ENCODE measurements at places on chromosomes 7 and 10.

DNA sequence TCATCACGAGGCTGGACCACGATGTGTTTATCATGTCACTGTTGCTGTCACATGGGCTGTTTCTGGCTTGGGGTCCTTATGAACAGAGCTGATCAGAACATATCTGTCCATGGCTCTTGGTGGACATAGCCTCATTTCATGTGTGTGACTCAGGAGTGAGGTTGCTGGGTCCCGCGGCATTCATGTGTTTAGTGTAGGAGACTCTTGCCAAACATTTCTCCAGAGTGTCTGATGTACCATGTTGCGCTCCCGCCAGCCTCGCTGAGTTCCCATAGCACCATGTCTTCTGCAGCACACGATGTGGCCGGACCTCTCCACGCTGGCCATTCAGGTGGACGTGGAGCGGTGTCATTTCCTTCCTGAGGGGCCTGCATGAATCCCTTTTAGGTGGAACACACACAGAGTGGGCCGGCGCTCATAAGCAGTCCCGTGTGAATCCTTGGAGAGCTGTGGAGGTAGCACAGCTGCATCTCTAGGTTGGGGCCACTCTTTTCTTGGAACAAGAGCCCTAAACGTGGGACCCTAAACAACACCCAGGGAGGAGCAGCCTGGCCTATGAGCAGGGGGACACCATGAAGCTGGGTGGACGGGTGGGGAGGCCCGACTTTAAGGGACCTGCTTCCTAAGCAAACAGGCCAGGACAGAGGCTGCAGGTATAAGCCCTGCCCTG is 134.6 kb downstream of the LHPP start:
- no peak for DNase-seq

DNA sequence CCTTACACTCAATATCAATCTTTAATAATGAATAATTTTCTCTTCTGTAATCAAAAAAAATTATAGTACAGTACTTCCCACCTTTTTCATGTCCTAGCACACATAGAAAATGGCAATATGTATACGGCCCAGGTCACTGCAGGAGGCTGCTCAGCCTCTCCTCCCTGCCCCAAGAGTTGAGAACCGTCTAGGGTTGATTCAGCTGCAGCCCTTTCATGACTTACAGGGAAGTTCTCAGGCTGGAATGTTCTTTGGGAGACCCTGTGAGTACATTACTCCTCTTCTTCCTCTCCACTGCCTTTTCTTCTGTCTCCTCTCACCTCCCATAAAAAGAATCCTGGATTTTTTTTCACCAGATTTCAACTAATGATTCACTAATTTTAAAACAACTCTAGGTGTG is 180.0 kb downstream of the HDAC9 start:
- DNase-seq, result no peak

DNA sequence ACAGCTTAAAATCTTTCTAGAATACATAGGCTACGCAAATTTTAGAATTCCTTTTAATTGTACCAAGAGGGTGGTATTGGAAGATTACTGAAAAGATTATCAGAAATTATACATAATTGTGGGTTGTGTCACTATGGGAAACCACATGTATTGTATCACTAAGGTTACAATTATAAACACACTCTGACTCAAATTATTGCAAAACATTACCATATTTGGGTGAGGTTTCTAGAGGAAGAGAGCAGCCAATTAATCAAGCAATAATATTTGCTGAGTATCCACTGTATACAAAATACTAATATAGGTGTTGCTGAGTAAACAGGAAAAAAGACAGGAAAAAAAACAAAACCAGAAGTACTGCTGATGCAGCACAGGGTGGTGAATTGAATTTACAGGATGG is 3.1 kb upstream of the CAPZA2 start:
- no peak for DNase-seq

GRCh38 chr10:96325719-96326373 is 21.6 kb downstream of the DNTT start:
- DNase-seq, result no peak

GRCh38 chr7:69301253-69301652 is 297.0 kb upstream of the AUTS2 start:
- no peak for DNase-seq

- no peak for DNase-seq
Observed at GRCh38 chr10:76990561-76990960, 647.0 kb downstream of the KCNMA1 start.

DNA sequence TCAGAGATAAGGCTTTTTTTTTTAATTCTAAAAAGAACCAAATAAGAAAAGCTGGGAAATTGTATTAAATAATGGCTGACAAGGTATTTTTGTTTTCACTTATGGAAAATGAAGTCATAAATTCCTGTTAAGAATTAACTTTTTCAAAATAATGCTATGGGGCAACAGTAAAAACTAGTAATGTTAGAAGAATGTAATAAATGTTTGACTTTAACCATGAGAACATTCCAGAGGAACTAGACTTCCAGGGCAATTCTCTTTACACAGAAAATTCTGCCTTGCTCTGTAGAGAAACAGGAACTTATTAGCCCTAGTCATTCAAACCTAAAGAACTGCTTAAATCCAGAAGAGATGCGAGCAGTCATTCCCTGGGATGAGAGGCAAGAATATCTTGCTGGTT is 571.1 kb downstream of the IPMK start:
- DNase-seq, result no peak

GRCh38 chr7:16295558-16295957 is 125.8 kb downstream of the CRPPA start:
- DNase-seq, result no peak

DNA sequence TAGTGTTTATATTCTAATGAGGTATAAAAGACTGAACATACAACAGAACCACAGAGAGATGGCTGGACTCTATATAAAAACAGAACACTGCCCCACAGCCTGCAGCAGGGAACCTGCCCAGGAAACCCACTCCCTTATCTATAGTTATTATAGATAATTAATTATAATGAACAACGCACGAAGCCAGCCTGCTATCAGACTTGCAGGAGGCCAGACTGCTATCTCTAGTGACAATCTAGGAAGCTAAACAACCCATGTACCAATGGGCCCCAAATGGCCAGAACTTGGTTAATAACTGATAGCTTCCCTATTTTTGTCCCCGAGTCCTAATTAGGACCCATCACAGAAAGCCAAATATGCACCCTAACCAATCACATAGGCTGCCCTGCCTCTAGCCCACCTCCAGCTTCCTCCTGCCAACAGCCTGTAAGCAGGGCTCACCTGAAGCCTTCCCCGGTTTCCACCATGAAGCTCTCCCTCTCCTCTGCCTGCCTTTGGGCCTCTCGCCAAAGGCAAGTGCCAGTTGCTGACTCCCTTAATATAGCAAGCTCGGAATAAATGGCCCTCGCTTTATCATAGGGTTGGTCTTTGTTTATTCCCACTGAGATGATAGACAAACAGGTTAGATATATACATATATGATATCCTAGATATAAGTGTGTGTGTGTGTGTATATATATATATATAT is 74.5 kb downstream of the SYPL1 start:
- no peak for DNase-seq

GRCh38 chr7:36390199-36391090 is 783 bp downstream of the ANLN start:
- DNase-seq, result peak; percentile 14

- DNase-seq, result no peak
Observed at GRCh38 chr10:16987976-16988610, 141.5 kb downstream of the CUBN start.

- DNase-seq, result no peak
Observed at GRCh38 chr7:120272261-120272660, 714 bp upstream of the KCND2 start.

- DNase-seq, result no peak
Observed at GRCh38 chr10:102426803-102427287, 5.5 kb downstream of the CUEDC2 start.

DNA sequence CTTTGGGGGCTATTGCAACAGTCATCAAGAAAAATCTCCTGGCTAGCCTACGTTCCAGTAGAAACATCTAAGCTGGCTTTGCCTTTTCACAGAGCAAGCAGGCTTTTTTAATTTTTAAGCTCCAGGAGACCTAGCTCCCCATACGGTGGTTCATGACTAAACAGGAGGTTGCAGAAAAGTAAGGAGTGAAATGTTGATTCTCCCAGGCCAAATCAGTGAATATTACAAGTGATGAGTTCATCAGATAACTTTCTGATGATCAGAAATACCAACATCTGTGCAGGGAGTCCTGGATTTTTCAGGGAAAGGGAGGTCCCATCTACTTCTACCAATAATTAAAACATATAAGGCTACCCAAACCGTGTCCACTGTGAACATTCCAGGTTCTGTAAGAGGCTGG is 477.3 kb upstream of the CELF2 start:
- DNase-seq, result no peak

DNA sequence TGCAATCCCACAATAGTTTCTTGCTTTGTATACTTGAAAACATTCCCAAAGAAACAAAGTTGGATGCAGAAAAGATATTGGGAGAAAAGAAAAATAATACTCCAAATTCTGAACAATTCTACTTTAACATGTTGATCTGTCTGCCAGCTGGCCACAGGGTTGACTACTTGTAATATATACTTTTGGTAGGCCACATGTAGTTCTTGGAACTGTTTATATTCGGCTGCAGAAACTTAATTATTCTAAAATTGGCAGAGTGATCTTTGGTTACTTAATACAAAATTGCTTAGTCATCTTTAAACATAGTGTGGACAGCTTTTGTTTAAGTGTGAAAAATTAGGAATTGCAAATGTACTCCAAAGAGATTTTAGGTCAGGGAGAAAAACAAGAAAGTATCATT is 76.0 kb downstream of the CALD1 start:
- DNase-seq, result no peak

DNA sequence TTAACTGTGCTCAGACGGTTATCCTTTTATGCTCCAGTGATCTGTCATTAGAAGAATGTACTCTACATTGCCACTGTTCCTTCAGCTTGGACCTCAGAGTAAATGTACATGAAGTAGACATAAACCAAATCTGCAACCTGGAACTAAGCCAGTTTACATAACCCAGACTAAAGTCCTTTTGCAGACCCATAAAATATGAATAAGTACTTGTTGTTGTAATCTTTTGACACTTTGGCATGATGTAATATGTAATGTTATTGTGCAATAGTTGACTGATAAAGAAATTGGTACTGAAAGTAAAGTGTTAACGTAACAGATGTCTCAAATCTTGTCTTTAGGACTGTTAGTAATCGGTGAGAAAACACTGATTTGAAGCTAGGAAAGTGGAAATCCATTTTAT is 115.8 kb upstream of the SORCS1 start:
- no peak for DNase-seq

DNA sequence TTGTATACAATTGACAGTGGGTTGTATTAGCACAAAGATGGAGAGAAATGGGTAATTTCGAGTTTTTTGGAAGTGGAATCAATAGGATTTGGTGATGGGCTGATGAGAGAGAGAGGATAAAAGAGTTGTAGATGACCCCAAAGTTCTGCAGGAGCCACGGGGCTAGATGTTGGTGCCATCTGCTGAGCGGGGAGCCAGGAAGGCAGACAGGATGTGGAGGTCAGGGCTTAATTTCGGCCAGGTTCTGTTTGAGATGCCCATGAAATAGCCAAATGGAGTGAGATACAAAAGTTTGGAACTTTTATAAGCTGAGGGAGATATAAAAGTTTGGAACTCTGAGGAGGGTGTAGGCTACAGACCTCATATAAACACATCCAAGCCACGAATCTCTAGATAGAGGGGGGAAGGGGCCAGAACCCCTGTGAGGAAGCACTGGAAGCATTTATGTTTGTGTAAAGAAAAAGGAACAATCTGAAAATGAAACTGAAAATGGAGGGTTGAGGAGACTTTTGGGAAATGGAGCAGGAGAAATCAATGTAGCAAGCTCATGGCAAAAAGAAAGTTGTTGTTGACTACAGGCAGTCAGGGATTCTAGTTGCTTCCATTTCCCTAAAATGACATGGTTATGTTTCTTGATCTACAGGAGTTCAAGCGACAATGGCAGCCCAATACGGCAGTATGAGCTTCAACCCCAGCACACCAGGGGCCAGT is 2.2 kb downstream of the GIMAP4 start:
- no peak for DNase-seq

DNA sequence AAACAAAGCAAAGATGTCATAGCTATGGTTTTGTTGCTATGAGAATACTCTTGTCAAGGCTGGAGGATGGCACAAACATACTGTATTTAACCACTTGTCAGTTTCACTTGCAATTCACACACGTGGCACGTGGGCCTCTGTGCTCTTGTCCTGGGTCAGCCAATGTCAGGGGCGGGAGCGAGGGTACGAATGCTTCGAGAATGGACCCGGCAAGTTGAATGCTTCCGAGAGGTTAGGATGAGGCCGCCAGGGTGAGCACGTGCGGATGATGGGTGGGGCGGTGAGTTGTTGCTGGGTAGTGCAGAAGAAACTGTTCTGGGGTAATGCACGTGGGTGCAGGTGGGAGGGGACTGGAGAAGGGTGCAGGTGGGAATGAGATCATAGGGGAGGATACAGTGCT is 10.4 kb upstream of the OCM2 start:
- DNase-seq, result no peak

GRCh38 chr7:36311539-36311938 is 78.1 kb upstream of the ANLN start:
- DNase-seq, result no peak

- no peak for DNase-seq
Observed at GRCh38 chr10:91495402-91495801, 85.3 kb downstream of the HECTD2 start.

- no peak for DNase-seq
Observed at GRCh38 chr7:121180436-121181063, 148.2 kb upstream of the WNT16 start.

DNA sequence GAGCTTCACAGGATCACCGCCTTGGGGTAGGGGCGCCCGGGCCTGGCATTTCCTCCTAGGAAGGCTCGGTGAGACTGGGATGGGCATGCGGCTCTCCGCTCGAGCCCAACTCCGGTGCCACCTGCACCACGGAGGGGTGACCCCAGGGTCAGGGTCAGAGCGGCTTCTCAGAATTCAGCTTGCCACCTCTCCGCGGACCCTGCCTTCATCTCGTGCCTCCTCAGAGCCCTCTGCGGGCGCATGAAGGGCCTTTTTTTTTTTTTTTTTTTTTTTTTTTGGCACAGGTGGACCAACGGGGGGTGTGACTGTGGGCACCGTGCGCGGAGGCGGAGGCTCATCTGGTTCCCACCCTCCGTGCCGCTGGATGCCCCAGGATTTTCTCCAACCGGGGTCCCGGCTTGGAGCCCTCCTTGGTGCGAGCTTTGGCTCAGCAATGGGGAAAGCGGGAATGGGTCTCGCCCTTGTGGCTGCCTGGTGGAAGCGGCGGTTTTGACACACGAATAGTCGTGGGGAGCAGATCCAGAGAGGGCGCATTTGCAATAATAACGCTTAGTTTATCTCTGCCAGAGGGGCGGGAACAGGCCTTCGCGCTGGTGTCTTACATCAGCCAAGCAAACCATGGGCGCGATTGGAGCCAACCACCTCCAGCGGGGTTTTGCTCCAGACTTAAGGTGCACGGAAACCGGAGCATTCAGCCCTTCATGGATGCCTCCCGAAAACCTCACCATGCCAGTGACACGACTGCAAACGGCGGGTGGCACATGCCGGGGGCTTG is 5.0 kb upstream of the TNRC18 start:
- no peak for DNase-seq

Measured in stimulated activated CD4-positive, alpha-beta T cell treated with anti-CD3 and anti-CD28 coated beads, TNF-alpha, amount 100 ng/mL, for 24 hours (primary cell).